NB4 (cell line): ENCODE measurements at places on chromosomes 6 and 20.

GRCh38 chr6:106448000-106448426 is 87.5 kb downstream of the CRYBG1 start:
- DNase-seq = peak; percentile 97

GRCh38 chr20:24915440-24915839 is 33.6 kb upstream of the CST7 start:
- no peak for DNase-seq

- no peak for DNase-seq
Measured at GRCh38 chr6:134527108-134527787, 209.3 kb upstream of the SGK1 start.

DNA sequence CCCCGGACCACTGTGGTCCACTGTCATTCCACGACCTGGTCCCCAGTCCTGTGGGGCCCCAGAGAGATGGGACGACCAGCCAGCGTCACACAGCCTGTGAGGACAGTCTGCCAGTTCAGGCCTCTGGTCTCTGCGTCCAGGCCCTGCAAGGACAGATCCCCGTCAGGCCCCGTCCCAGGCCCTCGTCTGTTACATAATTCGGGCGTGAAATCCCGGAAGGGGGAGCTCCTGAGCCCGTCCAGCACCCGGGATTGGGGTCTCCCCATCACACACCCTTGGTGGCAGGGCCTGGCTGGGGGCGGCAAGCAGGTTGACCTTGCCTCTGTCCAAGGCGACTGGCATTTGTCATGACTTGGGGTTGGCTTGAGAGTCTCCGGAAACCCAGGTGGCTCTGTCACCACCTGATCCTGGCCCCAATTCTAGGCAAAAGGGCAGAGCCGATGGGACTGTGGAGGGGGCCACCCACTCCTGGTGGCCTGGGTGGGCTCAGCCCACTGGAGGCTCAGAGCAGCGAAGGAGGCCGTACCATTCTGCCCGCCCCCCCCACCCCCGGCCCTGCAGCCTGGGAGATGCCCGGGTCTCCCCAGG is 73.8 kb upstream of the GATA5 start:
- DNase-seq = no peak

GRCh38 chr6:136426627-136427377 is 123.4 kb downstream of the MAP7 start:
- DNase-seq = peak; percentile 97

DNA sequence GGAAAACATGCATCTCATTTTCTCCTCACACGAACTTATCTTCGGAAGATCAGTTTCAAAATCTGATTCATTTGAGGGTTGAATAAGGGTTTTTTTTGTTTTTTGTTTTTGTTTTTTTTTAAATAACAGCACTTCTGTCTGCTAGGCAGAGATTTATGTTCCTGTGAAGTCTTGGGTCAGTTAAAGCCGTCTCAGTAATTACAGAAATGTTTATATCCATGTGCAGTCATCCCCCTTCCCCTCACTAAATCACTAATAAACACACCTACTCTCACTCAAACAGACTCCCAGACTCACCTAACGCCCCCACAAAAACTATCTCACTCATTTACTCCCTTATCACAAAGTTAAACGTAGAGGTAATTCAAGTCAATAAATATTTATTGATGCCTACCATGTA is 214.2 kb upstream of the SUPT3H start:
- no peak for DNase-seq

GRCh38 chr6:25582101-25582500 is 69.9 kb upstream of the SCGN start:
- no peak for DNase-seq

DNA sequence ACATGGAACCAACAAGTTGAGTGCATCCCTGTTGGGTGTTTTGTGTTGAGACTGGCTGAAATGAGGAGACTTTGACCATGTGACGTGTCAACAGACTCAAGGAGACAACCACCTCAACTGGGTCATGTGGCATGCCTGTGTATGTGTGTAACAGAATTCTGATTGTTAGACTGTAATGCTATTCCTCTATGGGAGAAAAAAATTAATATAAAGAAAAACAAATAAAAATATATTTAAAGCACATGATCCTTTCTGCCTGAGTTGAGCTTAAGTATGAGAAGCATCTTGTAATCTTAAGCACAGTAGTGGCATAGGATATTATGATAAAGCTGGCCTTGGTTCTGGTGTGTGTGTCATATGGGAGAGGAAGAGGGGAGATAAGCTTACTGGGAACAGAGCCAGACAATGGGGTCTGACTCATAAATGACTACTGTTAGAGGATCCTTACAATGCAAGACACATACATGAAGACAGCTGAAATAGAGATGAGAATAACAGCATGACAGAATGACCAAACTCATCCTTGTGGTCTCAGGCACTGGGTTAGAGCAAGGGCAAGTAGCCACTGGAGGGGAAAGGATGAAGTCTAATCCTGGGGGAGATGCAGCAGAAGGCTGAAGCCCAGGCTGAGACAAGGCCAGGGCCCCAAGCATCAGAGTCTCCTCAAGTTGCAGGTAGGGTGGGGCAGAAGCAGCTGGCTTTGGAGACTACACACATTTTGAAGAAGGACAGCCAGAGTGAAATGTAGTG is 9.2 kb downstream of the TP53INP2 start:
- peak; percentile 59 for DNase-seq

DNA sequence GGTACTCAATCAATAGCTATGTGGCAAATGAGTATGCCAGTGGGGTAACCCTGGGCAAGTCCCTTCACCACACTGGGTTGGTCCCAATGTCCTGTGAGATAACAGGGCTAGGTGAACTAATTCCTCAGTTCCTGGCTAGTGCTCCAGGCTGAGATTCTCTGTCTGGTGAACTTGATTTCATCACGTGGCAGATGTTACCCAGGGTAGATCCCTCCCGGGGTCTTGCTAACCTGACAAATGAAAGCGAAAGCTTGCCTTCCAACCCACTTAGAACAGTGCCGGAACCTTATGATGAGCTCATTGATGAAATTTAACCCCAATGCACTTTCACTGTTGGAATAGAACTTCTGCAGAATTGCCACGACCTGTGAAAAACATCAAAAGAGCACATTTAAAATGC is 6.6 kb upstream of the ANKRD60 start:
- DNase-seq = no peak

- peak; percentile 94 for DNase-seq
Measured at GRCh38 chr6:36962874-36963273, 8.3 kb downstream of the PI16 start.

GRCh38 chr20:58076405-58076804 is 152.0 kb downstream of the ANKRD60 start:
- no peak for DNase-seq

DNA sequence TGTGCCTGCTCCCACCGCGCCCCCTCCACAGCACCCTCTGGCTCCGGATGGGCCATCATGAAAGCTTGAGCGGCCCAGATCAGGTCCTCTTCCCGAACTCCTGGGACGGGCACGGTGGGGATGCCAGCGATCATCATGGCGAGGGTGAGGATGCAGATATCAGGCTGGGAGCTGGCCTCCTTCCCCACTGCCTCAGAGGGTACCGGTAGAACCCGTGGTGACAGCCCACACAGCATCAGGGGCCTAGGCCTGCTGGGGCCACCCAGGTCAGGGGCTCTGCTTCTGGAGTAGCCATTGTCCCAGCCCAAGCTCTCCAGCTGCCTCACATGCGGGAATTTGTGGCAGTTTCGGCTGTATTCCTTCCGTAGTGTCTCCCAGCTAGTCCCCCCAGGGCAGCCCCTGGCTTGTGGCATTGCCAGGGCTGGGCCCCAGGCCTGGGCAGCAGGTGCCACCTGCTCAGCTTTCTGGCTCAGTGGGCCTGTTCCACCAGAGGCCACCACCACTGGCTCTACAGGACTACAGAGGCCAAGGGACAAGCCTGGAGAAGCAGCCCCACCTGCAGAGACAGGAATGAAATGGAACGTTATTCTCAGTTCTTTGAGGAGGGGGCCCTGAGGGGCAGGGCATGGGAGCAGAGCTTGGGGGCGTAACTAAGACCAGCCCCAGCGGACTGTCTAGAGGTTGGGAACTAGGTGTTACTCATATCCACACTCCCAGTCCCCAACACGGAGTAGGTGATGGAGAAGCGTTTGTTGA is 654 bp downstream of the SPATA25 start:
- no peak for DNase-seq

DNA sequence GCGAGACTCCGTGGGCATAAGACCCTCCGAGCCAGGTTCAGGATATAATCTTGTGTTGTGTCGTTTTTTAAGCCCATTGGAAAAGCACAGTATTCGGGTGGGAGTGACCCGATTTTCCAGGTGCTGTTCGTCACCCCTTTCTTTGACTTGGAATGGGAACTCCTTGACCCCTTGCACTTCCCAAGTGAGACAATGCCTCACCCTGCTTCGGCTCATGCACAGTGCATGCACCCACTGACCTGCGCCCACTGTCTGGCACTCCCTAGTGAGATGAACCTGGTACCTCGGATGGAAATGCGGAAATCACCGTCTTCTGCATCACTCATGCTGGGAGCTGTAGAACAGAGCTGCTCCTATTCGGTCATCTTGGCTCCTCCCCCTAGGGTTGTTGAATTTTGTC is 307.7 kb upstream of the DEFB115 start:
- DNase-seq = no peak

DNA sequence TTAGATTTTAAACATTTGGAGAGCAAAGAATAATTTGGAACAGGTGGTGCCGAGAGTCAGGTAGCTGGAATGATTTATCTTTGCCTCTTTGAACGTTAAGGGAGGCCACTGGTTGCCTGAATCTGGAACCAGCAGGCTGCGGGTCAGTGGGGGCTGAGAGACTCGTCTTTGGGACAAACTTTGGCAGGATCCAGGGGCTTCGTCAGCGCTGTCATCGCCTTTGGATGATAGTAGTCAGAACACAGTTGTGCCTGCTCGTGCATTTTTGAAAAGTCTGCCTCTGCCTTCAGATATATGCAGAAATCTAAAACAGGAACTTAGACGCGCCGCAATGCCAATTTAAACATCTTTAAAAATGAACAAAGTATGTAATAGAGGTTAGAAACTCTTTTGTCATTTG is 5.0 kb downstream of the EYA2 start:
- no peak for DNase-seq

DNA sequence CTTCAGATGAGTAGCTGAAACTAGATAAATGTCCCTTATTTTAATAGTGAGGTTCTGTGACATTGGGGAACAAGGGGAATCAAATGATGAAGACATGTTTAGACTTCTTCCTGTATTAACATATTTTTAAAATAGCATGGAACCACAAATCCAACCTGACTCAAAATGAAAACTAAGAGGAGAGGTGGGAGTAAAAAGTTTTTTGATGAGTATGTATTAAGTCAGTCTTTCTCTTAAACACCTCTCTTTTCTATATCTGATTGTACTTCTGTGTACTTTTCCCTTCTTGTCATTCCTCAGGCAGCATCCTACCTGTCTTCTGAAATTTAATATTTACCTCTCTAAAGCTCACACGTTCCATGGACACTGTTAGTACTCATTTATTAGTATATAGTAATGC is 8.7 kb upstream of the SDHAF4 start:
- DNase-seq = no peak

DNA sequence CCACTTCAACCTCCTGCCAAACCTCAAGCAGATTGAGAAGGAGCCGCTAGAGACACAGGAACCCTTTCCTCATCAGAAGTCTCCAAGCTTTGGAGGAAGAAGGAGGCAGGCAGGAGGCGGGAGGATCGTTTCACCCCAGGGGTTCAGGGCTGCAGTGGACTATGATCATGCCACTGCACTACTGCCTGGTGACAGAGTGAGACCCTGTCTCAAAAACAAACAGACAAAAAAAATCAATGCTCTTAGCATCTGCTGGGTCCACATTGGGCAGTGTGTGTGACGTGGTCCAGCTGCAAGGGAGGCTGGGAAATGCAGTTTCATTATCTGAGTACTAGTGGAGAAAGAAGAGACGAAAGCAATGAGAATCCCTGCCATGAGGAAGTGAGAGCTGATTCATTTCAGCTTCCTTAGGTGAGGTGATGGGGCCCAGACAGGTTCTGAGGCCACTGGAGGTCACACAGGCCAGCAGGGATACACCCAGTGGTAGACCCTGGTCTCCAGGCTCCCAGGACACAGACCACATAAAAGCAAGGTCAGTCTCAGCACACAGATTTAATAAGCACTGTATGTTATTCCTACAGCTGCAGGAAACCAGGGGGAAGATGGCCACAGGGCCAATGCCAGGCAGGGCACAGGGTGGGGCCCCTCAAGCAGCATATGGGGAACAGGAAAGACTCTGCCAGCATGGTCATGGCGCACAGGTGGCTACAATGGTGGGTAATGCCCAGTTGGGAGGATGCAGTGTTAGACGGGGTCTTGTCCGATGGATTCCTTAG is 4.3 kb downstream of the GFRA4 start:
- peak; percentile 34 for DNase-seq

DNA sequence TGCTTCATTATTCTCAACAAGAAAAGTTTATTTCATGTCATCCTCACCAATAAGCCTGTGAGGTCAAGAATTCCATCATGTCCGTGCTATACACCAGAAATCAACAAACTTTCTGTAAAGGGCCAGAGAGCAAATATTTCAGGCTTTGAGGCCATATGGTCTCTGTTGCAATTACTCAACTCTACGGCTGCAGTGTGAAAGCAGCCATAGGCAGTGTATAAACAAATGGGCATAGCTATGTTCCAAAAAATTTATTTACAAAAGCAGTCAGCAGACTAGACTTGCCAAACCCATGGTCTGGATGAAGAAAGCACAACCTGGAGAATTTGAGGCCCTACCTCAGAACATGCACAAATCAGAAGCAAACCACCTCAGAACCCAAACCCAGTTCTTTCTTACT is 118.5 kb downstream of the PCSK2 start:
- no peak for DNase-seq

DNA sequence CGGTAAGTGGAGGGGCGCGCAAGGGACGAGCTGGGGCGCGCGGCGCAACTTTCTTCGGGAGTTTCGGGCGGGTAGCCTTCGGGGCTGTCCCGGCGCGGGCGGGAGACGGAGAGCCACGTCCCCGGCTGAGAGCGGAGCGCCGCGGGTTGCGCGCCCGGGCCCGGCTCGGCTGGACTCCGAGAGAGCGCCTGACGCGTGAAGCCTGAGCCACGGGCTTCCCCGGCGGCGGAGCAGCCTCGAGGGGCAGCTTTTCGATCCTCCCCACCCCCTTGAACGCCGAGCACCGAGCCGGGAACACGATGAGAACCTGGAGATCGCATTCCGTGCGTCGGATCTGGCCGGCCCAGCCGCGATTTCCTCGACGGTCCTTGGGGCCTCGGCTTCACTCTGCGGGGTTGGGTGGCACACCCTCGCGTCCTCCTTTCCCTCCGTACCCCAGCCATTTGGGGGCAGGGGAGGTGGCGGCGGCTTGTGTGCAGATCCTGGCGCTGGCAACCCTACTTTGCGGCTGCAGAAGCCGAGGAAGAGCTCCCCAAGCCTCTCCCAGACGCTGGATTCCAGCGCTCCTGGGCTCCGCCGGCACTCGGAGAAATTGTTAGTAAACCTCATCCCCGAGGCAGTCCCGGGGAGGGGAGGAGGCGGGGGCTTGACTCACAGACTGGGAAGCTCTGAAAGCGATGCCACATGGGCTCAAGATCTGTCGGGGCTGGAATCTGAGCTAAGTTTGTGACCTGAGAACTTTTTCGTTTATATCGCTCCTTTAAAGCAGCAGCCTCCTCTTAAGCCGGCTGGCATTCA is 572 bp downstream of the DSE start:
- peak; percentile 69 for DNase-seq

GRCh38 chr20:33062105-33062824 is 8.6 kb downstream of the BPIFB3 start:
- no peak for DNase-seq
